Activated naive CD8-positive, alpha-beta T cell treated with anti-CD3 and anti-CD28 coated beads for 36 hours (primary cell): ENCODE measurements at places on chromosomes 3 and 15.

GRCh38 chr3:171375666-171376595, 84.3 kb downstream of the TNIK start:
- no peak for DNase-seq

GRCh38 chr3:26556637-26557036, 65.9 kb upstream of the LRRC3B start:
- no peak for DNase-seq

DNA sequence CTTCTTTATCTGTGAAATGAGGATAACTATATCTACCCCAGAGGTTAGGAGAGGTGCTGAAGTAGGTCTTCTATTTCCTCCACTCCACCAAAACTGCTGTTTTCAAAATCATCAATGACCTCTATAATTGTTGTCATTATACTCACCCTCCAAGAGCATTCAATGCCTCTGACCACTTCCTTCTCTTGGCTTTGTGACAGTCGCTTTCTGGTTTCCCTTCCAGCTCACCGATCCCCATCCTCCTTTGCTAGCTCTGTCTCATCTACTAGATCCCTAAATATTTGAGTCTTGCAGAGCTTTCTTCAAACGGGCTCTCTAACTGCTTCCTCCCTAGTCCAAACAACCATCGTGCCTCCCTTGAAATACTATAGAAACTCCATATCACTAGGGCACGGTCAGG, 153.5 kb downstream of the RPLP1 start:
- DNase-seq, result no peak

GRCh38 chr3:46859001-46859710, 4.1 kb downstream of the MYL3 start:
- no peak for DNase-seq

GRCh38 chr15:48675436-48675835, 29.9 kb upstream of the FBN1 start:
- no peak for DNase-seq

GRCh38 chr3:106183762-106184391, 315.1 kb upstream of the CBLB start:
- no peak for DNase-seq

DNA sequence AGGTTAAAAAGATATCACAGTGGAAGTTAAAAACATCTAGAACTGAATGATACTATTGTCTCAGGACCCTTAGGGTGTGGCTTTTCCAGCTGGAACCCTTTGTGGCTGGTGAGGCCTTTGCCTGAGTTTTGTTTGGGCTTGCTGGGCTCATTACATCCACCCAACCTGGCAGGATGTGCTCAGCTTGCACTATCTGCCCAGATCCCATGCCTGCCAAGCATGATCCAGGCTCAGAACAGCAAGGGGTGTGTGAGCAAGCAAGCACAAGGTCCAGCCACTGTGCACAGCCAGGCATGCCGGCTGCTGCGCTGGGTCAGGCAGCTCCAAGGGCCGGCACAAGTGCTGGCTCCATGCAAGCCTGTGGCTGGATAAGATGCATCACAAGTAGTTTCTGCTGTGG, 512.7 kb upstream of the CDIN1 start:
- no peak for DNase-seq

DNA sequence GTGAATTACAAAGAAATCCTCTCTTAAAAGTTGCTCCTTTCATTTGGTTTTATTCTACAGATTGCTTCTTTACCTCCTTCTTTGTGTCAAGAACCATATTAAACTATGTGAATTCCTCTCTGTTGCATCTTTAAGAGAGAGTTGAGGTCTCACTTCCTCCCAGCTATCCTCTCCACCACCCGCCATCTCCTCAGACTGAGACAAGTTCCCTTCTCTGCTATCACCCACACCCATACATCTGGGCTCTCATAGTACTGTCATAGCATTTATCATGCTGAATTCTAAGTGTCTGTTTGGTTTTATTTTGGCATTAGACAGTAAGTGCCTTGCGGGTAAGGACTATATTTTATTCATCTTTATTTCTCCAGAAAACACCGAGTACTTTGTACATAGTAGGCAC, 54.2 kb downstream of the B3GALNT1 start:
- DNase-seq, result no peak

GRCh38 chr15:53472883-53473282, 286.6 kb downstream of the WDR72 start:
- DNase-seq, result no peak

- no peak for DNase-seq
Observed at GRCh38 chr15:35111861-35112260, 26.8 kb upstream of the NANOGP8 start.

GRCh38 chr3:138945709-138946662, 951 bp downstream of the FOXL2 start:
- DNase-seq, result peak; percentile 33

GRCh38 chr15:48040166-48040817, 80.5 kb upstream of the SLC24A5 start:
- no peak for DNase-seq

GRCh38 chr3:116841003-116841735, 131.6 kb downstream of the TUSC7 start:
- no peak for DNase-seq

DNA sequence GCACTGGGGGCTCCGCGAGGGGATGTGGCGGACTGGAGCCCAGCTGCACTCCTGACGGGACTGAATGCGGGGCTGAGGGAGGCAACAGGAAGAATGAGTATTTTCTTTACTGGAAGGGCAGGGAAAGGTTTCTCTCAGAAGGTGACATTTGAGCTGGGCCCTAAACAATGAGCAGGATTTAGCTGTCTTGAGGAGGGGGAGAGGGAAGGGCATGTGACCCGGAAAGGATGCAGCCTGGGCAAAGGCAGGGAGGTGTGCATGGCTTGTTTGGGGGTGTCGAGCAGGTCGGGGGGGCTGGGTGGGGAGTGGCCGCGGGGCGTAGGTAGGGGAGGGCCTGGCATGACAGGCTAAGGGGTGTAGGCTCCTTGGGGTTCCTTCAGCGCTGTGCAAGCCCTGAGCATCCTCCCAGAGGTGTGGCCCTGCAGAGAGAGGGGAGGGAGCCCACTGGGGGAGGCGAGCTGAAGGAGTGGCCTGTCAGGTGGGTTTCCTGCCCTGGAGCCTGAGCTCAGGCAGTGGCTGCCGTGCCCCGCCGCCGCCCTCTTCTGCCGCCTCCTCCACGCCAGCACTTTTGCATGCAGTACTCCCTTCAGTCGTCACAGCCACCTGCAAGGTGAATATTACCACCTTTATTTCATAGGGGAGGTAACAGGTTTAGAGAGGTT, 17.2 kb upstream of the ANKDD1A start:
- peak; percentile 81 for DNase-seq

- DNase-seq, result peak; percentile 18
Observed at GRCh38 chr15:58043192-58043903, 22.2 kb downstream of the ALDH1A2 start.
